ENCODE measurements at places on chromosomes 5 and 9.

DNA sequence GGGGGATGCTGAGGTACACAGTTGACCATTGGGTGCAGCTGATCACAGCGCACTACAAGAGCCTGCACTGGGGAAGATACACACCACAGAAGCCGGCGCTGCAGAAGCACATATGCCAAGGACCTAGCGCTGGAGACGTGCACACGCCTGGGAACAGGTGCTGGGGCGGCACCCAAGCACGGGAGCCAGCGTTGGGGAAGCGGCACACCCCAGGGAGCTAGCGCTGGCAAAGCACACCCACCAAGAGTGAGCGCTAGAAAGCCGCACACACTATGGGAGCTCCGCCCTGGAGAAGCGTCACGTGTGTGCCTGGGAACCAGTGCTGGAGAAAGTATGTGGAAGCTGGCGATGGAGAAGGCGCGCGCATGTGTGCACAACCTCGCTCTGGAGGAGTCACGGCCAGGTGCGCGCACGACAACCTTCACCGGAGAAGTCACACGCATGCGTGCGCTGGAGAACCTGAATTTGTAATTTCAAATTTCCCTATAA, 4.5 kb downstream of the FANCC start:
- peak; percentile 95 for DNase-seq

DNA sequence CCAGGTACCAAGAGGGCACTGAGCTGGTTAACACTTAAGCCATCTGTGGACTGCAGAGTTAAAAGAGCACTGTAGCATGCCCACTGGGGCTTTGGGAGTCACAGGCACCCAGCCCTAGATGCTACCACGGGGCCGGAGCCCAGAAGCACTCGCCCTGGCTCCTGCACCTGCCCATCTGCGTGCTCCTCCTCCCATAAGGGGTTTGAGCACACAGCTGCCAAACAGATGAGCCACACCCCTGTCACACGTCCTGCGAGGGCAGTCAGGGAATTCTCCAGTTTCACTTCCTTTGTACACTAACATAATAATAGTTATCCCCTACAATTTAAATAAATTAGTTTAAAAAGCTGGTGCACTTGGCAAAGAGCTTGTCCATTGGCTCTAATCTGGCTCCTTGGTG, 4.5 kb upstream of the PCA3 start:
- peak; percentile 39 for DNase-seq

DNA sequence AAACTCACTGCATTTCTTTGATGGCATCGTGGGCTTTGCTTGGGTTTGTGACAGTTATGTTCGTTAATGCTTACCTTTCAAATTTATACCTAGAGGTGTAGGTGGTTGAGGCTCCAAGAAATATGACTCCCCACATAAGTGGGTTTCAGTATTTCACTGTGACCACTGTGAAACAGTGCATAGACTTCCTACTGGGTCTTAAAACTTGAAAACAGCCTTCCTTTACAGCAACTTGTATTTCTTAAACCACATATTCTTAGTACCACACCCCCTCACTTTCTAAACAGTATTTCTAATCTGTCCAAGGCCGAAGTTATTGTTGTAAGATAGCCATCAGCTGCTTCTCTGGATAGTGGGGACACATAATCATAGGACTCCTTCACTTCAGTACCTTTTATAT, 48.3 kb downstream of the TMEFF1 start:
- no peak for DNase-seq

DNA sequence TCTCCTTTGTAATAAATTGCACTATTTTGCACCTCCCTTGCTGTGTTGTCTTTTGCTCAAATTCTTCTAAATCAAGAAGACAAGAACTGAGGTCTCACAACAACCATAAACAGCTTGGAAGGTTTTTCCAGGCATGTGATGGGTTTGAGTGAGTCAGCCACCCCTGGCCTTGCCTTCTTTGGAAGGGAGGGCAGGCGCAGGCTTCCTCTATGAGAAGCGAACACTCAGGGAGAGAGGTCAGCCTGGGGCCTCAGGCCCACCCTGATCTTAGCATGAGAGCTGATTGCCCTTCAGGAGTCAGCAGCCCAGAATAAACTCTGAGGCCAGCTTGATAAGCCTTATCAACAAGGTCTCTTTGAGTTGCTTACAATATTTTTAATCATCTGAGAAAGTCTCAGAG, 31.6 kb downstream of the S1PR3 start:
- DNase-seq: peak; percentile 20

DNA sequence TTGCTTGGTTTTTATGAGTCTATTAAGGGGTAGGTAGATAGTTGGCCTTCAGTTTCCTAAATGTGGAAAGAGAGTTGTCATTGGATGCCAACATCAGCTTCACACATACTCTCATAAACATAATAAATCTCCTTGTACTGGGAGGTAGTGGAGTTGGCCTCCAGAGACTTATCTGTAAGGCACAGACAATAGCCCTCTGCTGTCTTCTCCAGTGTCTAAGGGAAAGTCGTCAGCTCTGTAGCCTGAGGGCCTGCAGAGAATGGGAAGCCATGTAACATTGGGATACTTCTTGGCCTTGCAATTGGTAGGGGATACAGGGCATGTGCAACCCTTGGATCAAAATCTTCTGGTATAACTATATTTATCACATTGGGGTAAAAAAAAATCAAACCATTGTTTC, 331.9 kb upstream of the KLF9 start:
- no peak for DNase-seq

GRCh38 chr5:61924251-61924650, 381.8 kb upstream of the KIF2A start:
- DNase-seq: no peak

Data from small intestine (tissue), 16 donors.